ENCODE measurements at places on chromosomes 11 and 22.

DNA sequence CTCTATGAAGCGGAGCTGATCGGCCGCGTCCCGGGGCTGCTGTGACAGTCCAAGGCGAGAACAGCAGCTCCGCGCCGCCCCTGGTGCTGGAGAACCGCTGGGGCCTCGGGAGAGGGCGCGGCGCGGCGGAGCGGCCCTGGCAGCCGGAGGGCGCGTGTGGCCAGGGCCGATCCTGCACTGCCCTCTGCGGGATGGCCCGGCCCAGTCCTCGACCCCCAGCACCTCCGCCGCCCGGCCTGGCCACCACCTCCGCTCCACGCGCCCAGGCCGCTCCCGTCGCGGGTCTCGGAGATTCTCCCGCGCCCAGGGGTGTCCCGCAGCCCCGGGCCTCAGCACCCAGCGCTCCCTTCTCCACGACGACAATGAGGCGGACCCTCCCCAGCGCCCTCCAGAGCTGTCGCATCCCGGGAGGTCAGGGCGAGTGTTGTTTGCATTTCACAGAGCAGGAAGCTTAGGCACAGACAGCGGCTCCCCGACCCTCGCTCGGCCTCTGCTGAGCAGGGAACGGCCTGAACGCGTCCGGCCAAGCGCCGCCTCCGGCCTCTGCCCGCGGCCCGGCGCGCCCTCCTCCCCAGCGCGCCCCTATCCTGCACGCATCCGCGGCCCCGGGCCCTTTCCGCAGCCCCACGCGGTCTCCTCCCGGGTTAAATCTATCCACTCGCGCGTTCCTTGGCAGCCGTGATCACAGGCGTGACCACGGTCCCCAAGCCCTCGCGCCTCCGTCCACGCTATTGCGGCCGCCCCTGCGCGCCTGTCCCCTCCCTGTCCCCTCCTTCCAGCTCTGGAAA lies 109.7 kb downstream of the WNT7B start:
- DNase-seq: no peak

DNA sequence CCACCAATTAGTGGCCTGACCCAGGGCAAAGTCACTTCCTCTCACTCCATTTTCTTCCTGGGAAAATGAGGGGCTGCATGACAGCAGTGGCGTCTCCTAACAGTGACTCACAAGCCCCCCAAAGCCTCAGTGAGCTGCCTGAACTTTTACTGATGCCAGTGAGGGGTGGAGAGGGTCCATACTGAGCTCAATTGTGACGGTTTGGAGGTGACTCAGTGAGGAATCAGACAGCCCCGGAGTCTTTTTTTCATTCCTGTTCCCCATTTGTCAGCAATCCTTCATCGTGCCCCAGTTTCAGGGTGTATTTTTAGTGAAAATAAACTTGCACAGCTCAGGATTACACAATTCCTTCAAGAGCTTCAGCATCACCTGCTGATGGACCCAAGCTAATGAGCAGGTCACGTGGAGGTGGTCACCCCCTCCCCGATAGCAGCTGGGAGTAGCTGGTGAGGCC lies 30.1 kb upstream of the RASD2 start:
- DNase-seq: no peak

GRCh38 chr11:63729326-63729725 lies 39.2 kb downstream of the ZFTA start:
- DNase-seq: no peak

- no peak for DNase-seq
Measured at GRCh38 chr11:97732011-97732632, 1288.6 kb upstream of the CNTN5 start.

- no peak for DNase-seq
Measured at GRCh38 chr11:61975638-61976419, 8.4 kb upstream of the FTH1 start.

DNA sequence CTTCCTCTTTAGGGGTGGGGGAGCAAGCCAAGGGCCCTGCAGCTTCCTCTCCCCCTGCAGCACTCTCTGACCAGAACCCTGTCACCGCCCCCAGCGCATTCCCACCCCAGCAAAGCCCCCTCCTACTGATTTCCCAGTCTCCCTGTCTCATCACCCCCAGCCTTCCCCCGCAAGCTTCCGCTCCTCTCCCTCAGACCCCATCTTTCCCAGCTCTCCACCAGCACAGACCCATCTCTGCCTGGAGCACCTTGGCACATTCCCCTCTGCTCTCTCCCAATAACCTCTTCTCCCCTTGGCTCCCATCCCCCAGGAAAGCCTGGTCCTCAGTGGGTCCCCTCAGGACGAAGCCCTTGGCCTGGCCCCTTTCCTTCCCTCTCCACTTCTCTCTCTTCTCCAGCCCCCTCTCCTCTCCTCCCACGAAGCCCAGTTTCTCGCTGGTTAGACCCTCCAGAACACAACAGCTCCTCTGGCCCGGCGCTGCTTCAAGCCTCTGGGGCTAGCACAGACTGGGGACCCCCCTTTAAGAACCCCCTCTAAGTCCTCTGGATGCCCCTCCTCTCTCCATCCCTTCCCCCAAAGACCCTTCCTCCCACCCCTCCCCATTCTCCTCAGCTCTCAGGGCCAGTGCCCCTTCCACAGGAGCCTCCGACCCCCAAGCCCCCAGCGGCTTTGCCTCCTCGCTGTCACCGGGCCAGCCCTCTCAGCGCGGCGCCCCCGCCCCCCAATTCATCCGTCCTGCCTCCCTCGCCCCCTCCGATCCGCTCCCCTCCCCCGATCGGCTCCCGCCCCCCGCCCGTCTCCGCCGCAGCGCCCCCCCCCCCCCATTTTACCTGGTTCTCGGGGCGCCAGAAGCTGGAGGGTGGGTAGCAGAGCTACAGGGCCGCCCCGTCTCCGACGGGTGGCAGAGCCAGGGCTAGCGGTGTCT lies 594 bp downstream of the NRXN2 start:
- DNase-seq: no peak

DNA sequence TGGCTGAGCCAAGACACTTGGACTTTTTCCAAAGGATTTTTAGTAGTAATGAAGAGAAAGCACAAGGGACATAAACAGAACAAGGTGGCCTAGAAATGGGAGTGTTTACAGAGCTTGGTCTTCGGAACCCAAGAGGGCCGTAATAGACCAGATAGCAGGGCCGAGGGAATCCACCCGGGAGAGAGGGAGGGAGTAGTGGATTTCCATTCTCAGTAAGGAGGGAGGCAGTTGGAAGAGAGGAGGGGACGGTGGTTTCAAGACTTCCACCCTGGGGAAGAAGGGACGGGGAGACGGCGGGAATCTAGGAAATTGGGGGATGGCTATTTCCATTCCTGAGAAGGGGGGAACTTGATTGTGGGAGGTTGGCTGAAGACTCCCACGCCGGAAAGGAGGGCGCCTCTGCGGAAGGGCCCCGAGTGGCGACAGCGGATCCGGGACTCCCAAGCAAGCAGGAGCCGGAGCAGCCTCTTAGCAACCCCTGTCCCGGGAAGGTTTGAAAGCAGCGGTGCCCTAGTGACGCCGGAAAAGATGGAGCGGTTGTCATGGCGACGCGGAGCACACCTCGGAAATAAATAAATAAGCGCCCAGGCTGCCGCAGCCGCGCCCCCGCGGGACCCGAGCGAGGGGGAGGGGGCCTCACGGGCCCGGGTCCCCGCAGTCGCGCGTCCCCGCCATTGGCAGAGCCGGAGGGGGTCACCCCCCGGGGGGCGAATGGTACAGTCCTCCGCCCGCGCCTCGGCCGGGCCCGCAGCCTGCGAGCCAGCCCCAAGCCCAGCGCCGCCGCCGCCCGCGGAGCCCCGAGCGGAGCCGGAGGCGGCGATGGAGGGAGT lies 31.6 kb downstream of the EIF3F start:
- DNase-seq: peak; percentile 90

All from activated CD4-positive, alpha-beta T cell treated with anti-CD3 and anti-CD28 coated beads, Interleukin-2, amount 10 ng/mL, durations not matched to agents 24 days and 14 days (primary cell).